Muscle of back (tissue), 13 donors: ENCODE measurements at places on chromosomes 1 and 21. TPM values are rescaled to one million over a fixed set of nuclear protein-coding genes. Genes with fewer than 3 reads are reported as not detected.

Gene INKA2
- polyA plus RNA-seq, result 23.4 TPM

Gene ALX3
- polyA plus RNA-seq, result not detected

Gene GBP7
- 0.13 TPM for polyA plus RNA-seq

Gene SEC22B
- 25.9 TPM for polyA plus RNA-seq

Gene C1orf87
- 0.28 TPM for polyA plus RNA-seq
